ENCODE measurements at places on chromosomes 4 and X. TPM values are rescaled to one million over a fixed set of nuclear protein-coding genes. Genes with fewer than 3 reads are reported as not detected.

Gene CYBB
- total RNA-seq = 0.14 TPM

Gene APELA
- 39.4 TPM for total RNA-seq

Gene PDE5A
- 24.4 TPM for total RNA-seq

Gene TMEM271
- 0.41 TPM for total RNA-seq

Gene SPIN2A
- 1.4 TPM for total RNA-seq

Gene GABRG1
- 0.07 TPM for total RNA-seq

Gene FAM47A
- not detected for total RNA-seq

Gene SMIM43
- total RNA-seq = not detected

Gene ARR3
- not detected for total RNA-seq

Gene PROM1
- 53.4 TPM for total RNA-seq

Gene KLHL5
- 20.4 TPM for total RNA-seq

Gene STS
- 1.0 TPM for total RNA-seq

Gene RAI2
- total RNA-seq = 0.38 TPM

Gene SAGE1
- 0.03 TPM for total RNA-seq

Gene SLC6A8
- 40.2 TPM for total RNA-seq

Gene MAGEA2B
- total RNA-seq = not detected

Gene HHIP
- total RNA-seq = 0.52 TPM

Gene PFKFB1
- total RNA-seq = 0.07 TPM

Gene PRKX
- total RNA-seq = 61.2 TPM

Gene GIMD1
- total RNA-seq = not detected

Gene SYN1
- total RNA-seq = 2.1 TPM

Gene MTNR1A
- total RNA-seq = 0.76 TPM

Gene TMPRSS11F
- total RNA-seq = not detected

Gene NAT8L
- total RNA-seq = 5.2 TPM

Gene AFM
- total RNA-seq = not detected

Gene CCDC110
- total RNA-seq = 0.22 TPM

Gene GPC4
- total RNA-seq = 96.5 TPM

Gene ZDHHC15
- 2.2 TPM for total RNA-seq

Gene PAGE2
- not detected for total RNA-seq

Gene NRK
- total RNA-seq = 2.5 TPM

Gene RADX
- total RNA-seq = 7.2 TPM

Gene IL3RA
- 0.07 TPM for total RNA-seq

Gene NLGN4X
- 58.6 TPM for total RNA-seq

Gene NR3C2
- total RNA-seq = 0.22 TPM

Gene RHOH
- total RNA-seq = 2.1 TPM

Gene ADH1C
- not detected for total RNA-seq

Gene ETDA
- not detected for total RNA-seq

Gene SPIN2B
- total RNA-seq = 7.7 TPM

Gene NIPAL1
- 1.7 TPM for total RNA-seq

Gene HSFX3
- total RNA-seq = not detected

Gene SNCA
- total RNA-seq = 2.9 TPM

Gene EDNRA
- total RNA-seq = 1.1 TPM

Gene IQSEC2
- total RNA-seq = 13.4 TPM

Gene SCD5
- 4.8 TPM for total RNA-seq

Gene DIPK2B
- total RNA-seq = not detected

Gene ZGRF1
- total RNA-seq = 25.1 TPM

Gene GRXCR1
- total RNA-seq = not detected

Gene OPN1MW3
- not detected for total RNA-seq

Gene GUCY1A1
- total RNA-seq = not detected

Gene CXCL11
- total RNA-seq = not detected

Measured in H7 (cell line).